ENCODE measurements at places on chromosomes 7 and 10.

- no peak for DNase-seq
These were observed 739 bp upstream of the CCDC186 start for GRCh38 chr10:114174695-114175188.

DNA sequence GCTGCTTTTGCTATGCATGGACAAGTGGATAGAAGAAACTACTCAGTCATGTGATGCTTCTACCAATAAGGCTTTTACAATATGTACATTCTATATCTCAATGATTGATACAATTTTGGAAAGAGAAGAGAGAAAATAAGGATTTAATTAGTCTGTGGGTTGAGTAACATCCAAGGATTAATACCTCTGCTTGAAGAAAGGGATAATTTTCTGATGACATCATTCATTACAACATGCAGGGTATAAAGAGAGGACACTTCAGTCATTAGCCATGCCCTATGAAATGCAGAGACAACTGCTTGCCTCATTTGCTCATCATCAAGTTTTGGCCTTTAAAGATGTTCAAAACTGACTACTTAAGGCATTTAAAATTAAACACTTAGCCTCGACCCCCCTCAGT is 237.3 kb downstream of the AHR start:
- no peak for DNase-seq

- DNase-seq: no peak
These were observed 43.7 kb downstream of the FAM53B start for GRCh38 chr10:124700293-124701037.

GRCh38 chr7:156773966-156774365 is 119.0 kb downstream of the LMBR1 start:
- DNase-seq: no peak

- DNase-seq: no peak
These were observed 13.6 kb upstream of the NUP42 start for GRCh38 chr7:23168111-23168885.

GRCh38 chr10:87702973-87703294 is 43.3 kb downstream of the PAPSS2 start:
- DNase-seq: no peak

GRCh38 chr7:119733127-119733879 is 539.7 kb upstream of the KCND2 start:
- no peak for DNase-seq

DNA sequence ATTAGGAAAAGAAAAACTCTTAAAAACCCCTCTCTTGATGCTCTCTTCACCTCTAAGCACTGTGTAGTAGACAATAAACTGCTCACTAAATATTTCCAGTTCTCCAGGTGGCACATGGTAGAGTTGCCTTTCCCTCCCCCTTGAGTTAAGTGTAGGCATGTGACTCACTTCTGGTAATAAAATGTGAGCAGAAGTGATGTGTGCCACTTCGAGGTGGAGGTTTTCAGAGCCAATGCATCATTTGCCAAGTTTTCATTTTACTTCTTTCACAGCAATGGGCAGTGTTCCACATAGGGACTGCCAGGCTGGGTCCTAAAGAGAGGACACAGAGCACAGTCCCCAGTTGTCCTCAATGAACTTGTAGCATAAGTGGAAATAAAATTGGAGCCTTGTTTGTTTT is 131.6 kb upstream of the NPY start:
- DNase-seq: no peak

DNA sequence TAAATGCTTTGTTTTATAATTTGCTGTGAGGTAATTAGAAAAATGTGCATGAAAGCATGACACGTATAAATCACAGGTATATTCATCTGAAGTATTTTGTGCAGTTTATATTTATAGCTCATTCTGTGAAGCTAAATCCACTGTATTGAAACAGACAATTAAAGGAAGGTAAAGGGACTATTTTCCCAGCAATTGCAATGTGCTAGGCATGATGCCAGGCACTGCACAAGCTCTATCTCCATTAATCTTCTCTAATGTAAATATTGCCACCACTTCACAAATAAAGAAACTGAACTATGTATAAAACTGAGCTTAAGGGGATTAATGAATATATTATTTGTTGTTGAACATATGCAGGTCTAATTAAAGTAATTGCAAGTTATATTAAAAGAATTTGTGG is 1012.5 kb downstream of the NRG3 start:
- DNase-seq: no peak

GRCh38 chr10:112335111-112335867 is 38.6 kb upstream of the ACSL5 start:
- no peak for DNase-seq

- no peak for DNase-seq
These were observed 105.1 kb downstream of the GATA3 start for GRCh38 chr10:8159341-8160165.

GRCh38 chr10:75588031-75588430 is 156.6 kb downstream of the LRMDA start:
- no peak for DNase-seq

DNA sequence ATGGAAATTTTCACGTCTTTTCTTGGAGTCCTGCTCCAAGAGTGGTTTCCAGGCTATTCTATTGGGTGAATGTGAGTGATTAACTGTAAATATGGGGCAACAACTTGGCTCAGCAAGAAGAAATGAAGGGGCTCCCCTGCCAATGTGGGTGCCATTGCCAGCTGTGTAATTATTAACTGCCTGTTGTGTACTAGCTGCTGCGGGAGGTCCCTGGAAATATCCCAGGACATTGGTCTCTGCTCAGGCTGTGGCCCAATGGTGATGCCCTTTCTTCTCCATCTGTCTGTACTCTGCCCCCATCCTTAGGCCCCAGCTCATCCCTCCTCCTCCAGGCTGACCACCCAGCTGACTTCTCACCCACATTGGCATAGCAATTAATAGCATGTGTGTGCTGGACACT is 29.4 kb downstream of the NPTX2 start:
- DNase-seq: no peak

DNA sequence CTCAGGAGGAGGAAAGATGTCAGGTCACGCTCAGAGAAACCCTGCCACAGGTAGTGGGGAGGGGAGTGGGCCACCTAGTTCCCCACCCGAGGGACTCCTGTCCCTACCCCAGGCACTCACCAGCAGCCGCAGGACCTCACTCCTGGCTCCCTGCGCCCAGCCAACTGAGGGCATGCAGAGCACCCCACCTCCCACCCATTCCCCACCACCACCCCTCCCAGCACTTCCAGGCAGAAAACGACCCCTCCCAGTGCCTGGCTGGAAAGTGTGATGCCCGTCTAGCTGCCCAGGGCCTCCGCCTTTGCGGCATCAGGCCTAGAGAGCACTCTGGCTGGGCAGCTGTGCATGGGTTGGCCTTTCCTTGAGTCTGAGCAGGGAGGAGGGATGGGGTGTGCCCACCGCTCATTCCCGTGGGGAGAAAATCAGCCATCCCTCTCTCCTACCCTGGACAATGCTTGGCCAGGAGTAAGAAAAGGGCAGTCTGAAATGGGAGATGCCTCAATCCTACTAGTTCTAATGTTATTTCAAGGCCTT is 1.3 kb downstream of the C10orf105 start:
- DNase-seq: no peak

DNA sequence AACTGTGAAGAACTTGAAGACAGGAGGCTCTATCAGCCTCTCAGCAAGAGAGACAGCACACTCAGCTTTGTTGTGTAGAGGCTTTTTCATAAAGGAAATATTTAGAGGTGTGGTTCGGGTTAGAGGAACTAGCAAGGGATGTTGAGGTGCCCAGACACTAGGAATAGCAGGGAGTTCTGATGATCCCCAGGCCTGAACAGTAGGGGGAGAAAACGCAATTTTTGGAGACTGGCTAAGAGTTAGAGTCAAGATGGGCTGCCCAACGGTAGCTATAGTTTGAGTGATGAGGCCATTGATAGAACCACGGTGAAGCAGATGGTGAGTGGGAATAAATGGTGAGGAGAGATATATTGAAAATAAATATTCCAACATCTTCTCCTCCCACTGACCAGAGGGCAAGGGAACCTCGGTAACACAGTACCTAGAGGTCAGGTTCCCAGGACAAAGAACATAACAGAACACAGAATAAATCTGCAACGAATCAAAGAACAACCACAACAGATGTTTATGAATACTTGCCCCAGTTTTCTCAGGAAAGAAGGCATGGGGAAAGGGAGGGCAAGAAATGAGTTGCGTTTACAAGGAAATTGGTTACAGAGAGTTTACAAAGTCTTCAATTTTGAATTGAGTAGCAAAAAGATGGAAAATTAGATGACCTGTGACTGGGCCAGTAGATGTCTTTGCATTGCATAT is 24.2 kb upstream of the BPGM start:
- no peak for DNase-seq

DNA sequence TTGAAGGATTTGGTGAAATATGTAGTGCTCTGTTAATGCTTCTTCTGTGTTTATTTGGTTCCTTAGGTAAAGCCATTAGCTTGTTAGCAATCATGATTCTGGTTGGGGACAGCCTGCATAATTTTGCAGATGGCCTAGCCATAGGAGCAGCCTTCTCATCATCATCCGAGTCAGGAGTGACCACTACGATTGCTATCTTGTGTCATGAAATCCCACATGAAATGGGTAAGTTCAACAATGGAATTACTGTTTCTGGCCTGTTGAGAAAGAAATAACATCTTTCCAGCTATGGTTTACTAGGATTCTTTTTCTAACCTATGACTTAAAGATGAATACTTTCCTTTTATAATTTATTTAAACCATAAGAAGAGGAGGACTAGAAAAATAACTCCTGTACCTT is 48.9 kb downstream of the SLC39A12 start:
- DNase-seq: no peak

DNA sequence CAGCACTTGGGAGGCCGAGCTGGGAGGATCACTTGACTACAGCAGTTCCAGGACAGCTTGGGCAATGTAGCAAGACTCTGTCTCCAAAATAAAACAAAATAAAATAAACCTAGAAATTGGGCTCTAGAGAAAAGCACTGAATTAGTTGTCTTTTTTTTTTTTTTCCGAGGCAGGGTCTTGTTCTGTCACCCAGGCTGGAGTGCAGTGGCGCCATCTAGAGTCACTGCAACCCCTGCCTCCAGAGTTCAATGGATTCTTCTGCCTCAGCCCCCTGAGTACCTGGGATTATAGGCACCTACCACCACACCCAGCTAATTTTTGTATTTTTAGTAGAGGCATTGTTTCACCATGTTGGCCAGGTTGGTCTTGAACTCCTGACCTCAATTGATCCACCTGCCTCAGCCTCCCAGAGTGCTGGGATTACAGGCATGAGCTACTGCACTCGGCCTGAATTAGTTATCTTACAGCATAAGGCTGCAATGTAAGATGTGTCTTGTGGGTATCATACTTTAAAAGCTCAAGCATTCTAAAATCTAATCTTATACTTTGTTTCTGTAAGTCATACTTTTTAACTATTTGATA is 12.8 kb downstream of the MEIG1 start:
- DNase-seq: peak; percentile 37

GRCh38 chr7:118214833-118215182 is 9.7 kb upstream of the ANKRD7 start:
- no peak for DNase-seq

DNA sequence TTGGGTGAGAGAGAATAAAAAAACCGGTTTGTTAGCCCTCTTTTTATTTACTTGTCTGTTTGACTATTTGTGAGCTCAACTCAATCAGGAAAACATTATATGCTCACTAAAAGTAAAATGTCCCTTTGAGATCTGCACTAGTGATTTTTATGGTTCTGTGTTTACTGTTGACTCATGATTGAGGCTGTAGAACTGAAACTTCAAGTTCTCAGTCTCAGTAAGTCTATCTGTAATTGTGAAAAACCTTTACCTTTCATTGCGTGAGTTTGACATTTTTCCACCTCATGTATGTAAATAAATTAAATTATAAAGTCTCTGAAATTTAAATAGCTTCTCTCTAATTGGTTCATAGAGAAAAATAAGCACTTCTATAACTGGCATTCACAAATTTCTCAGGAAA is 17.0 kb upstream of the CASD1 start:
- DNase-seq: no peak

DNA sequence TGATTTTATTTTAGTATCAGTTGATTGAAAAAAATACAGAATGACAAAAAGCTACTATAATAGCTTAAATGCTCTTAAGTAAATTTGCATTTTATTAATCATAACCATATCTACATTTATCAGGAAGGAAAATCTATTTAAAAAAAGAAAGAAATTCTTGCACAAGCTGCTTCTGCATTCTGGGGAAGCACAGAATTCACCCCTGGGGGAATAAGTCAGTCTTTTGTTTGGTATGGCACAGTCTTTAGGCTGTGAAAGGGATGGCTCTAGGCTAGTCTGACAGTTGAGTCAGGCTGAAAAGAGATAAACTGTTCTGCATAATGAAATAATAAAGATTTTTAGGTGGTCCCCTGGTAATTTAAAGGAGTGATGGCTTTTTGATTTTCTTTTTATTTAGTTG is 37.9 kb downstream of the HTR7 start:
- DNase-seq: no peak

- DNase-seq: no peak
These were observed 75.9 kb downstream of the BUB3 start for GRCh38 chr10:123229927-123230630.

- no peak for DNase-seq
These were observed 79.6 kb downstream of the ZFAND4 start for GRCh38 chr10:45592926-45593325.

DNA sequence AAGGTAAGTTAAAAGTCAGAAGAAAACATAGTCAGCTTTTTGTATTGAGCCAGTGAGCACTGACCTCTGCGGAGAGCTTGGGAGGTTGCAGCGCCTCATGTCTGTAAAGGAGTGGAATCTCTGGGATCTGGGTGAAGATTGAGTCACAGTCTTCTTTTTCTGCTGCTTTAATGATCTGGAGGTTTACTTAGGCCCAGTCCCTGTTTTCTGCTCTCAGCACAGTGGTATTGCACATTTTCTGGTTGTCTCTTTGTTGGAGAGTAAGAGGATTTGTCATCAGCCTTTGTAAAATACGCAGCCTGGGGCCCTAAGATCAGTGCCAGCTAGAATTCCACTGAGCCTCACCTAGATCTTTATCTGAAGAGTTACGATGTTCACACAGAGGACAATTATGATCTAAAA is 58.3 kb upstream of the GJD4 start:
- DNase-seq: no peak

GRCh38 chr7:86911659-86912058 is 147.8 kb downstream of the ELAPOR2 start:
- no peak for DNase-seq

- no peak for DNase-seq
These were observed 64.1 kb upstream of the MALRD1 start for GRCh38 chr10:18984531-18984930.

- DNase-seq: no peak
These were observed 45.9 kb upstream of the ITGB8 start for GRCh38 chr7:20284771-20285143.

- DNase-seq: no peak
These were observed 9.6 kb upstream of the VIPR2 start for GRCh38 chr7:159154243-159154642.

GRCh38 chr10:51257511-51258248 is 183.4 kb downstream of the PRKG1 start:
- DNase-seq: no peak

DNA sequence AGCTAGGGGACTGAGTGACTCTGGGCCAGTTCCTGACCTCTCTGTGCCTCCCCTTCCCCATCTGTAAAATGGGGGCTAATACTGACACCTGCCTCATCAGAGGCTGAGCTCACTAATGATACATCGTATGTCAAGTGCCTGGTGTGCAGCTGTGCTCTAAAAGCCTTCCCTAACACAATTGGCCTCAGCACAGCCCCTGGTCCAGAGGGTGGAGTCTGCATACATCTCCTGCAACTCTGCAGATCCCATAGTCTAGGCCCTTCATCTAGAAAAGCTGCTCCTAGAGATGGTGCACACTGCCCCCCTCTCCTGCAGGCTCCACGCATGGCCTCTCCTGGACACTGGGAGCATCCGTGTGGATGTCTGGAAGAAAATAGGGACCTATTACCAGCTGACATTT is 255.0 kb downstream of the RPS24 start:
- no peak for DNase-seq

- DNase-seq: no peak
These were observed 1119.2 kb downstream of the CNTNAP2 start for GRCh38 chr7:147235645-147236382.
